CD4-positive, alpha-beta T cell treated with Interleukin-2 at 100 ng/mL for 4 hours (primary cell): ENCODE measurements at places on chromosomes 5 and 9.

GRCh38 chr5:34789021-34789531, 49.9 kb upstream of the TTC23L start:
- no peak for DNase-seq

GRCh38 chr9:104506565-104506964, 2.5 kb downstream of the OR13F1 start:
- DNase-seq: no peak

- DNase-seq: no peak
Measured at GRCh38 chr5:103428411-103428871, 134.1 kb downstream of the NUDT12 start.

DNA sequence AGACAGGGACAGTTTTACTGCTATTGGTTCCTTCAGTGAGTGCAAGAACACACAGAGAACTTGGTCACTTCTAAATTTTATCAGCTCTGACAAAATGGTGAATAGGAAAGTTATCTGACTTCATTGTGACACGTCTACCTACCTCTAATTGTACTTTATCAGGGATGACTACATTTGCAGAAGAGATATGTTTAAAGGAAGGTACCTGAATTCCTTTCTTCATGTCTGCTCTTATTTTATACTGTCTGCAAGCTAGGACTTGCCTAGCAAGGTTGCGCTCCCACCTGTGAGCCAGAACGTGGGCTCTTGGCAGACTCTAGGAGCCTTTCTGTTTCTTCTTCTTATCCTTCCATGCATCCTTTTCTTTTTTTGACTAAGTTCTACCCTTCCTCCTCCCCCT, 1.6 kb downstream of the SLC27A6 start:
- no peak for DNase-seq

GRCh38 chr5:1885404-1885755, 2.7 kb upstream of the IRX4 start:
- no peak for DNase-seq

- no peak for DNase-seq
Measured at GRCh38 chr5:135454946-135455345, 2.8 kb upstream of the TIFAB start.

GRCh38 chr5:152072091-152072490, 147.4 kb upstream of the GLRA1 start:
- DNase-seq: no peak

GRCh38 chr9:36798350-36799065, 225.8 kb downstream of the MELK start:
- DNase-seq: no peak

- no peak for DNase-seq
Measured at GRCh38 chr5:20522905-20523482, 535.0 kb upstream of the CDH18 start.
